ENCODE measurements at places on chromosomes 12 and 14.

- DNase-seq = no peak
Observed at GRCh38 chr14:104400355-104400754, 179.2 kb upstream of the C14orf180 start.

DNA sequence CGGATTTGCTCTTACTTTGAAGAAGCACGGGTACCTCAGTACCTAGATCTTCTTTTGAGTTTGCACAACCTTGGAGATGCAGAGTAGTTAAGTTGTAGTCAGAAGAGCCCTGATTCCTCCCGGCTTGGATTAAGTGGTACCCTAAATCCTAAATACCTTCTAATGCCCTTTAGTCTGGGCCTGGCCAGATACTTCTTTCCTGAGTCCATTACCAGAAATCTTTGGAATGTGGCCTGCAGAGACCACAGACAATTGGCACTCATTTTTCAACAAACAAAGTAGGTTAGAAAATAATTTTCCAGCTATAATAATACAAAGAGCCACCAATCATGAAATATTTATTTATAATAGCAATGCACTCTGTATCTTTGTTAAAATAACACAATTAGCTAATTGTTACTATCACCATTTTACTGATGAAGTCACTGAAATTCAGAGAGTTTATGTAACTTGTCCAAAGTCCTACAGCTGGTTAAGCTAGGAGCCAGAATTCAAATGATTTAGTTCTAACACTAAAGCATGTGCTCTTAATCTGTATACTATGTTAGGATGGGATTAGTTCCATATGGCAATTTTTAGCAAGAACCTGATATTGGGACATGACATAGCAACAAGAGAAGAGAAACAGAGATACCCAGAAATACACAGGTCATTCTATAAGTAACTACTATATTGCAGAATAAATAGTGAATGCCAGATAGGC lies 132.1 kb upstream of the PDZRN4 start:
- DNase-seq = peak; percentile 9

DNA sequence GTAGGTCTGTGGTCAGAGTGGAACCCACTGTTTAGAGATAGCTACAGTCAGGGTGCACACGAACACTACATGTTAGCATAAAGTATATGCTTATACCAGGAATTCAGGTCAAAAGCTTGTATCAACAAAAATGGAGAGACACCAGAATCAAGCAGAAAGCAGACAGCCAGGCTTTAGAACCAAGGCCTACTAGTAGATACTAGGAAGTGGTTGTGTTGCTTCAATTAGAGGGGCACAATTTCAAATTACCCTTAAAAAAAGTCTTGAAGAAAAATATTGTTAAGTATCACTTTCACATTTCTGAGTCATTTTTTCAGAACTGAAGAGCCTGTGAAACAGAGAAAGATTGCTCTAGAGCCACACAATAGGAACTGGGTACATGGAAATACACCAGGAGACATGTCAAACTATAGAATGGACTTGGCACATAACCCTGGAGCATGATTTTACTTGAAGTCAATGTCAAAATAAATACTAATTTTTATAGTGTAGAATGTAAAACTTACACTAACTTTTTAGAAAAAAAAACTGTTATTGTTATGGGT lies 41.6 kb downstream of the LRRC9 start:
- DNase-seq = no peak

DNA sequence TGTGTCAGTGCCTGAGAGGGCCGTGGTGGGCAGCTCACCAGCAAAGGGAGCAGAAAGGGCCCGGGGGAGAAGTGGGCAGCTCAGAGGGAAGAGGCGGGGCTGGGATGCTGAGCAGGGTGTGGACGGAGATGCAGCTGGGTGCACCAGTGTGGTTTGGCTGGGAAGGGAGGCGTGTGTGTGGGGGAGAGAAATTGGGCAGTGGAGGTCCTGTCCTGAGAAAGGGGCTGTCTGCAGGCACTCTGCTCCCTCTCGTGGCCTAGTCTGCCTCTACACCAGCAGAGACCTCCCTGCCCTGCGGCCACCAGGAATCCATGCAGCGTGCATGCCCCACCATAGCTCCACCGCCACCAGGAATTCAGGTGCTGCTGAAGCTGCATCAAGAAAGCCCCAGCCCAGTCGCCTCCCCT lies 6.4 kb downstream of the TMEM121 start:
- DNase-seq = peak; percentile 10

DNA sequence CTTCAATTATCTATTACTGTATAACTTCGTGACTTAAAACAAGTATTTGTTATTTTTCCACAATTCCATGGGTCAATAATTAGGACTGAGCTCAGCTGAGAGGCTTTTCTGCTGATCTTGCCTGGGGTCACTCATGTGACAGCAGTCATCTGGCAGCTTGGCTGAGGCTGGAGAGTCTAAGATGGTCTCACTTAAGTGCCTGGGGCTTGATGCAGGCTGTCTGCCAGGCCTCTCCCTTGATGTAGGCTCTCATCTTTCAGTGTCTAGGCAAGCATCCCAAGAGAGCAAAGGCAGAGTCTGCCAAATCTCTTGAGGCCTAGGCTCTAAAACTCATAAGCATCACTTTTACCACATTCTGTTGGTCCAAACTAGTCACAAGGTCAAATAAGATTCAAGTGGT lies 93.2 kb downstream of the NKX2-1 start:
- no peak for DNase-seq

DNA sequence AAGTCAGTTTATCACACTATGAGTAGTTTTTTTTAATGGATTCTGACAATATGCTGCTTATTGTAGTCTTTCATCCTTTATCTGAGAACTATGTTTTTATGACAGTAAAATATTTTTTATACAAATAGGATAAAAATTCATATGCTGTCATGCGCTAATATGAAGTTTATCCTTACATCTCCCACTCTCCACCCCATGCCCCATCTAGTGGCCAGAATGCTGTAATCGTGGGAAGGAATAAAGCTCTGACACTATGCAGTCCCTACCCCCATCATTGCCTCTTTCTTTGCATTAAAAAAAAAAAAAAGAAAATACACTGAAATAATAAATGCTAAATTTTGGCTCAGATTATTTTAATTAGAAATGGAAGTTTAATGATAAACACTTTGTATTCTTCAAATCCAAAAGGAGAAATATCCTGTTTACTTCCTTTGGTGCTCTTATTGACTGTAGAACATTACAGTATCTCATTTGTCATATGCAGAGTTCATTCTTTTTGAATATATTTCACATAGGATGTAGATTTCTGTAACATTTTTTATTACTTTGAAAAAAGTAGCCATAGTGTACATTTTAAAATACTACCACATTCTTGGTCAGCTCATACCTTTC lies 145.9 kb upstream of the SLCO1C1 start:
- DNase-seq = peak; percentile 62

DNA sequence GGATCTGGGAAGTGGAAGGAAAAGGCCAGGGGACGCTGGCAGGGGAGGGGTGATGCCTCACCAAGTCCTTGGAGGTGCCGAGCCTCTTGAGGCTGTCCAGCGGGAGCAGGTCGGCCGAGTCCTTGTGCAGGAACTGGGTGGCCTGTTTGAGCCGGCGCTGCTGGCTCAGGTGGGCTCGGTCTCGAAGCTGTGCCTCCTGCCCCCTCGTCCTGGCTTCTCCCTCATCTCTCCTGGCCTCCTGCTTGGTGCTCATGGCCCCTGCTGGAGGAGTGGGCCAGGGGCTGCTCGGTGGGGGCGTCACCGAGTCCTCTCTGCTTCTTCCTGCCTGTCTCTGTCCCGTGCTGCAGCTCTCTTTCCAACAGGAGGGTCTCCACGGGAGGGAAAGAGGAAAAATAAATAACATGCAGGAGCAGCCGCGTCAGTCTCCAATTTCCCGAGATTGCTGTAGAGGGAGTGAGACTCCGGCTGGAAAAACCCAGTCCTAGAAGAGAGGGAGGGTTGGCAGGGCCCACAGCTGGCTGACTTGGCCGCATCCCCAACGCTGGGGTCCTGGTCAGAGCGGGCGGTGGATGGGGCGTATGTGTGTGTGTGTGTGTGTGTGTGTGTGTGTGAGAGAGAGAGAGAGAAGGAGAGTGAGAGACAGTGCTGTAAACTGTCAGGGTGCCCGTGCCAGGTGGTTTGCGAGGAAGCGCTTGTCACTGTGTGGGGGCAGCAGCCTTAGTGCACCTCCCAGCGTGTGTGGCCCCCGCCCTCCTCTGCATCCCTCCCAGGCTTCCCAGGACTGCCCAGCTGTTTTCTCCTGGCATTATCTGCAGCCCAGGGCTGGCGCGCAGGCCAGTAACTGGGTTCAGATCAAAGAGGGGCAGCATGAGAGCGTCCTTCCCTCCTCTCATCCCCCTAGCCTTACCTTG lies at the start of gene NRIP2:
Gene NRIP2, minus strand, starts transcription at position 455 of the 911 bp plus-strand sequence. Its CDS starts 52 bp downstream, at position 403.
- DNase-seq = peak; percentile 91
